ENCODE measurements at places on chromosomes 3 and 15.

DNA sequence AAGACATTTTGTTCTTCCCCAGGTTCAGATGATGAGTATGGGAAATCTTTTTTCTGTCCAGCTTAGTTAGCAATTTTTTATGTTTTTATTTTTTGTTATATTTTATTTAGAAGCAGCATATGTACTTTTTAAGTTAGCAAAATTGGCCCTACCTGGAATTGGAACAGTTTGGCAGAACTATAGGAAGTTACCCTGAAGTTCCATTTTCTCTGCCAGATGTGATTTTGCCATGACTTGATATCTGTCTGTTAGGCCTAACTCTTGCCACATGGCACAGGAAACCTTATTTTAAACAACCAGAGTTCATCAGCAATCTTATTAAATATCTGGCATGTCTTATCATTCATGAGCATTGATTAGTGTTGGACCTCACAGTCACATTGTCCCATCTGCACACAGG, 67.1 kb downstream of the ADAMTSL3 start:
- no peaks in the 10 kb centered on the region for H3K36me3 ChIP-seq
- no peak for DNase-seq

DNA sequence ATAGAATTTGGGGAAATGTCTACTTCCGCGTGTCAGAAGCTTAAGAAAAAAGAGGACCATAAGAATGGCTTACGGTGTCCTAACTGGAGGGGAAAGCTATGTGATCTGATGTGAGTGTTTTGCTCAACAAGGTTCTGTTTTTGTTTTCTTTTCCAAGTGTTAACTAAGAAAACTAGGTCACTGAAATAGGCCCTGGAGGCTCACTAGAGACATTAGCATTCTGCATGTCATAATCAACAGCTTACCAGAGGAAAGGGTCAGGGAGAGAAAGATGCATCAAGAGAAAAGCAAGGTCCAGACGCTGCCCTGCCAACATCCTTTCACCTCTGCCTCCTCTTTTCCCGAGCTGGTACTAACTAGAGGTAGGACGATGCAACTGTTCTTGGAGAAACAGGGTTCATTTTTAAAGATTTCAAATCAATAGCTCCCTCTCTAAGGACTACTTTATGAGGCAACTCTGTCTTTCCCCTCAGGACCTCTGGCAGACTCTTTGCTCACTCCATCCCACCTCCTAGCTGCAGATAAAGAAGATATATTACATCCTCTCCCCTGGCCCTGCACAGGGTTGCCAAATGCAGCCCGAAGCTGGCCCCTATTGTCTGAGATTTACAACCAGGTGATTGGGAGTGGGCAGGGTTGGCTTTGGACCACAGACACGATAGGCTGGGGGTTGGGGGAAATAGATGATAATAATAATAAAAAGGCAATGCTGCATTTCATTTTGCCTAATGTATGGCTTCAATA, 209.9 kb upstream of the SLC2A2 start:
- DNase-seq, result no peak
- H3K4me1 ChIP-seq, result peaks cover 2% of the 10 kb centered on the region

DNA sequence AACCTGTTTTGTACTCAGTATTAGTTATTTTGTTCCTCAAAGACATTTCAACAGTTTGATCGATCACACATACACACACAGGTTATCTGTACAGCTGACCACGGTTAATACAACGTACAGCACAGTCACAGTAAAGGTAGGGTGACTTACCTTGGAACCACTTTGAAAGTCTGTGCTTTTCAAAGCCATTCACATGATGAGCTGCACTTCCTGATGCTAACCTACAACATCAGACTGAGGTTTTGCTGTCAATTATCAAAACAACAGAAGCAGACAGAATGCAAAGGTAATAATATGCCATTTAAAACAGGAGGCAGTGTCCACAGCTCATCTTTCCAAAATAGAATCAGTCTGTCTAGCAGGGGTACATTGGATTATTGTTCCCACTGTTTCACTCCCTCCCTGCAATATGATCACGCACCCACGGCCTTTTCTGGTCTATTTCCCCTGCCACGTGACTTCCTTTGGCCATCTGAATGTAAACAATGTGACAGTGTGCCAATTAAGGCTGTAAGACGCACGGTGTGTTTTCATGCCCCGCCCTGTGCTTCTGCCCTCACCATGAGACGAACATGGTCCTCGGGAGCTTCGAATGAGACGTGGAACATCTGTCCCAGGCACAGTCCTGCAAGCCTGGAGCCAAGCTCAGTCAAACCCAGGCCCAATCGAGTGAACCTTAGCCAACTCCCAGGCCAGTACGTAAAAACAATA, 102.4 kb downstream of the FMN1 start:
- H3K4me3 ChIP-seq, result no peak overlapping the region
- H3K4me1 ChIP-seq, result no peaks in the 10 kb centered on the region
- no peak overlapping the region for H3K27ac ChIP-seq

- no peak overlapping the region for H3K27ac ChIP-seq
- no peaks in the 10 kb centered on the region for H3K27me3 ChIP-seq
- no peaks in the 10 kb centered on the region for H3K4me1 ChIP-seq
- no peaks in the 10 kb centered on the region for H3K36me3 ChIP-seq
- DNase-seq, result no peak
Observed at GRCh38 chr3:31523543-31523942, 9.2 kb upstream of the STT3B start.

DNA sequence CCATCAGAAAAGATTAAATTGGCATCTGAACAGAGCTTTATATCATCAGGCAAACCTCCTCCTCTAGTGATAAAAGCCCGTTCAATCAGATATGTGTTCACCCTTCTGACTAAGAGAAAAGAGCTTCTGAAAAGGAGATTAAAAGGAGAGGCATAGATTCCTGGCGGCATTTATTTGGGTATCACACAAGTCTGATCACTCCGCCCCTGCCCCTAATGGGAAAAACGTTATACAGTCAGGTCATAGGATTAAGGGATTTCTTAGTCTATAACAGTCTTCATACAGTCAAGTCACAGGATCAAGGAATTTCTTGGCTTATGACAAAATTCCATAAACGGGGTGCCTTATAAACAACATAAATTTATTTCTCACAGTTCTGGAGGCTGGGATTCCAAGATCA, 295.4 kb upstream of the SATB1 start:
- no peaks in the 10 kb centered on the region for H3K36me3 ChIP-seq
- no peak overlapping the region for H3K4me3 ChIP-seq
- H3K4me1 ChIP-seq, result peaks cover 4% of the 10 kb centered on the region
- DNase-seq, result no peak

DNA sequence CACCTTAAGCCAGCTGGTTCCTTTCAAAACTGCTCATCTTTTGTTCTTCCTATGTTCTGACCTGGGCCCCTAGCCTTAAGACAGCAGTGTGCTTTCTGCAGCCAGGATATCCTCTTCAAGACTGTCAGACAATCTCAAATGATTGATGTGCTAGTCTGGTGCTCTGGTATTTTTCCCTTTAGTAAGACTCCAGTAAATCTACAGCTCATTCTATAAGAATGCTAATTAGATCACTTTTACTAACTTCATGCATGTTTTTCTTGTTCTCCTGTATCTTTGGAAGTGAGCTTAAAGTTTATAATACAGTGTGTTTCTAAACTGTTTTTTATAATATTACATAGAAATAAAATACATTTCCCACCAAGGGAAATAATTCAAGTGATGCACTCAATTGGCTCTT, 220.9 kb upstream of the NANOGP8 start:
- no peak overlapping the region for H3K27ac ChIP-seq
- H3K36me3 ChIP-seq, result no peaks in the 10 kb centered on the region
- peaks cover 17% of the 10 kb centered on the region for H3K4me1 ChIP-seq
- no peaks in the 10 kb centered on the region for H3K27me3 ChIP-seq
- DNase-seq, result no peak
- H3K4me3 ChIP-seq, result no peak overlapping the region

- peaks cover 15% of the 10 kb centered on the region for H3K4me1 ChIP-seq
- H3K36me3 ChIP-seq, result no peaks in the 10 kb centered on the region
- H3K27me3 ChIP-seq, result no peaks in the 10 kb centered on the region
- no peak overlapping the region for H3K27ac ChIP-seq
Observed at GRCh38 chr15:57025264-57025926, 107.0 kb downstream of the TCF12 start.

- H3K27me3 ChIP-seq, result no peaks in the 10 kb centered on the region
- no peaks in the 10 kb centered on the region for H3K4me1 ChIP-seq
- no peak for DNase-seq
Observed at GRCh38 chr3:115113367-115113766, 33.7 kb downstream of the ZBTB20 start.
